ENCODE measurements at places on chromosomes 16 and 17.

DNA sequence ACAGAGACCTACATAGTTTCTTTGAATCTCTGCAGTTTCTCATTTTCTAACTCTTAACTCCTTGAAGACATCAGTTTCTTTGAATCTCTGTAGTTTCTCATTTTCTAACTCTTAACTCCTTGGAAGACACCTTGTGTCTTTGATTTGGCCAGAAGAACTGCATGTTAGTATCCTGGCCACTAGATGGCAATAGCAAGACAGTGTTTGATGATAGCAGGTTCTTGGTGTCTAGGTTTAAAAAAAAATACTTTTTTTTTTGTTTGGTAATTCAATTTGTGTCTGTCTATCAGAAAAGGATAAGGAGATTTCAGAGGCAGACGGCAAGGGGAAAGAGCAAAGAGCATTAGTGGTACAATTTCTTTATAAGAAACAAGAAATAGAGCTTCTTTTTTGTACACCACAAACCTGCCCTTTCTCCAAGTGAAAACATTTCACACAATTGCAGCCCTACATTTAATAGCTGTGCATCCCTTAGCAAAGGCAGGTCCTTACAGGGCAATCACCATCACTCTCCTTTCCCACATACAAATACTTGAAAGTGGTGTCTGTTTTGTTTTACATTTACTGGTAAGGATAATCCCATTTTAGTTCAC, 1324.9 kb upstream of the CDH8 start:
- no peak for DNase-seq

GRCh38 chr17:60305141-60305540, 86.8 kb downstream of the USP32 start:
- no peak for DNase-seq

DNA sequence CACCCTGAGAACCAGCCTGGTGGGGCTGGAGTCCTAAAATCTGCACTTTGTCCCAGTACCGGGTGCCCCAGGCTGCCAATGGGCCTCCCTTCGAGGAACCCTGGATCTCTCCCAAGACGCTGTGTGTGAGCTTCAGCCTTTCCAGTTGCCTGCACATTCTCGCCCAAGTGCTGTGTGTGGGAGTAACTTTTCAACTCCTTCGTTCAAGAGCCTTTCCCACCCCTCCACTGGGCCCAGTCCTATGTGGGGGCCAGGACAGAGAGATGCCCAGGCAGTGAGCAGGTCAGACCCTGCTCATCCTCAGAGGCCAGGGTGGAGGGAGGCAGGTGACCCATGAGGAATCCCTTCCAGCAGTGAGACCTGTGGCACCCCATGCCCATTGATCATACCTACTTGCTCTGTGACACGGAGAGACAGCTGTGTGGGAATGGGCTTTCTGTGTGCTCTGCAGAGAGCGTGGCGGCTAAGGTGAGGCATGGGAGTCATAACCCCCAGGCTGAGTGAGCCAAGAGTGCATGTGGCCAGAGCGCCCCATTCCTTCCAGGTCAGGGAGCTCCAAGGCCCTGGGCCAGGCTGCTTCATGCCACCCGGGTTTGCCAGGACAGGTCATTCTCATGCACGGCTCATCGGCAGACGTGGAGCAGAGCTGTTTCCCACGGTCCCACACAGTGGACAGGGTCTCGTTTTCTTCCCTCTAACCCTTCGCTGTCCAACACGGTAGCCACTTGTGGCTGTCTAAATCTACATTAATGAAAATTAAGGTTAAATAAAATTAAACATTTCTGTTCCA, 154.4 kb downstream of the CLEC16A start:
- no peak for DNase-seq

DNA sequence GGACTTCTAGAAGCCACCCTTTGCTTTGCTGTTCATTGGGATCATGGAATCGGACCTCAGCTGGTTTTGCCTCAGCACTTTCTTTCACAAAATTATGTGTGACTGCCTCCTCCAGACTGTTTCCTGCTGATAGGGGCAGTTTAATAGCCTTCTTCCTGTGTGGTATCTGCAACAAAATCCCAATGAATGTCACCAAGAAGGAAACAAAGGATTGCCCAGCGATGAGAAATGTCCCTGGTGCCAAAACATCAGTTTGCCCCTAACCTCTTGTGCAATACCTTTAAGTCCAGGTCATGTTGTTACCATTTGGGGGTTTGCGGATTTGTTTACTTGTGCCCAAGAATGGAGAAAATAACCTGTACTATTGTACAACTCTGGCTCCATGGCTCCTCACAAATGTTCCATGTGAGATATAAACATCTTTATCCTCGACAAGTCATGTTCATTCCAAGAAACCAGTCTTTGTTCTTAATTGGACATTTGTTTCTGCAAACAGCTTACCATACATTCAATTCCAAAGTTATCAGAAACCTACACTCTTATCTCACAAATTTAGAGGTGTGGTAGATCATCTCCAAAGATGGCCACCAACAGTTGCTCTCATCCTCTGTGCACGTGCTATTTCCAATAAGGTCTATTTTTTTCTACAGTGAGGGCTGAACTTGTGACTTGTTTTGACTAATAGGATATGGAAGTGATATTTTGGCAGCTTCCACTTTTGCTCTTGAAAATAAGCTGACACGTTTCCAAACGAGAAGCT, 14.8 kb downstream of the TAC4 start:
- no peak for DNase-seq
